ENCODE measurements at places on chromosomes 13 and 19. TPM values are rescaled to one million over a fixed set of nuclear protein-coding genes. Genes with fewer than 3 reads are reported as not detected.

IZUMO1 gene
- total RNA-seq: not detected

AZU1 gene
- total RNA-seq: not detected

FXYD1 gene
- total RNA-seq: 18.8 TPM

TPM4 gene
- total RNA-seq: 1,159 TPM

PLEKHA4 gene
- 28.0 TPM for total RNA-seq

SULT2B1 gene
- total RNA-seq: not detected

F2RL3 gene
- total RNA-seq: not detected

VSTM1 gene
- total RNA-seq: not detected

PTH2 gene
- not detected for total RNA-seq

EFNB2 gene
- total RNA-seq: 4.0 TPM

SHISA2 gene
- 1.1 TPM for total RNA-seq

CFAP97D2 gene
- total RNA-seq: not detected

MAST1 gene
- 0.12 TPM for total RNA-seq

ZNF235 gene
- total RNA-seq: 10.0 TPM

ZNF497 gene
- total RNA-seq: 0.47 TPM

TMIGD2 gene
- total RNA-seq: 0.23 TPM

ALOX5AP gene
- total RNA-seq: 0.26 TPM

ATP4B gene
- 0.09 TPM for total RNA-seq

ZNF471 gene
- 4.6 TPM for total RNA-seq

FAM83E gene
- not detected for total RNA-seq

LRP3 gene
- 42.9 TPM for total RNA-seq

TGFBR3L gene
- total RNA-seq: not detected

CAPN12 gene
- total RNA-seq: not detected

SIGLEC10 gene
- total RNA-seq: not detected

LILRA2 gene
- not detected for total RNA-seq

PLK5 gene
- total RNA-seq: not detected

LINGO3 gene
- total RNA-seq: not detected

CRLF1 gene
- 135 TPM for total RNA-seq

ZIK1 gene
- total RNA-seq: 8.1 TPM

UBA52 gene
- total RNA-seq: 1,240 TPM

COLGALT1 gene
- total RNA-seq: 129 TPM

C1QTNF9B gene
- total RNA-seq: not detected

ELSPBP1 gene
- not detected for total RNA-seq

PRR36 gene
- not detected for total RNA-seq

All from pericardium fibroblast (primary cell).